Stimulated activated naive CD4-positive, alpha-beta T cell treated with Interleukin-2 at 50 U/mL for 16 hours (primary cell): ENCODE measurements at places on chromosomes 11 and 22.

- no peak for DNase-seq
These were observed 24.1 kb upstream of the PHOX2A start for GRCh38 chr11:72267956-72268617.

DNA sequence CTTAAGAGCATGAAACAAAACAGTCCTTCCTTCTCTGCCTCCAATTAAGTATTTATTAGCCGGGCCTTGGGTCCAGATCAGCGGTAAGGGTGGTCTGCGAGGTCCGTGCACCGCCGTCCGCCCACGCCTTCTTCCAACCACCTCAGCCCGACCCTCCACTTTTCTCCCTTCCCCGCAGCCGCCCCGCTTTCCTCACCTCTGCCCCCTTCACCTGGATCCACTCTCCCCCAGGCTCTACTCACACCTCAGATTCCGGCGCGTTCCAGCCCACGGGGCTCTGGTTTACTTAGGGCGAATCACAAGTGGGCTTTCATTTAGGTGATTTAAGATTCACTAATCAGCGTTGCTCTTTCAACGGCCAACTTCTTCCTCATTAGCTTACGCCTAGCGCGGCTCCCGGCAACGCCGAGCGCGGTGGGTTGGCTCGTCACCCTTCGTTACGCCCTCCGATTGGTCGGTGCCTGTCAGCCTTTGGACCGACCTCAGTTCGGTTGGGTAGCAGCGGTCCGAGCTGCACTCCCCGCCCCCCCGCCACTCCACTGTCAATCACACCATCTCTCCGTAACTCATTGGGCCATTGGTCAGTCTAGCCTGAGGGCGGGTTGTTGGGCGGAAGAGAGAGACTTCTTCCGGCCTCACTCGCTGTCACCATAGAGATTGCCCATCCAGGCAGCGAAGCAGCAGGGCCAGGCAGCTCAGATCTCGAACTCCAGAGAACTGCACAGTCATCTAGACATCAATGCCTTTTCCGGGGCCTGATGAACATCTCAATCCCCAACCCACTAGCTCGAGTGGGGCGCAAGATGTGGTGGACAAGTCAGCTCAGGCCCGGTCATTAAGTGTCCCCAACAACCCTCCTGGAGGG lies at the start of gene TMEM218:
Gene TMEM218, minus strand, starts transcription at position 284 of the 865 bp plus-strand sequence. CDS start 9,385 bp downstream, outside the sequence.
- DNase-seq = peak; percentile 97

DNA sequence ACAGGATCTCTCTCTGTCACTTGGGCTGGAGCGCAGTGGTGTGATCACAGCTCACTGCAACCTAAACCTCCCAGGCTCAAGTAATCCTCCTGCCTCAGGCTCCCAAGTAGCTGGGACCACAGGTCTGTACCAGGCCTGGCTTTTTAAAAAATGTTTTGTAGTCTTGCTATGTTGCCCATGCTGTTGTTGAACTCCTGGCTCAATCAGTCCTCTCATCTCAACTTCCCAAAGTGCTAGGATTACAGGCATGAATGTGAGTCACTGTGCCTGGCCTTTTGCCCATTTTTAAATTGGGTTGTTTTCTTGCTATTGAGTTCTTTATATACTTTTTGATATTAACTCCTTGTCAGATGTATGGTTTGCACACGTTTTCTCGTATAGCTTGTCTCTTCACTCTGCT lies 33.0 kb upstream of the PITPNB start:
- DNase-seq = no peak

DNA sequence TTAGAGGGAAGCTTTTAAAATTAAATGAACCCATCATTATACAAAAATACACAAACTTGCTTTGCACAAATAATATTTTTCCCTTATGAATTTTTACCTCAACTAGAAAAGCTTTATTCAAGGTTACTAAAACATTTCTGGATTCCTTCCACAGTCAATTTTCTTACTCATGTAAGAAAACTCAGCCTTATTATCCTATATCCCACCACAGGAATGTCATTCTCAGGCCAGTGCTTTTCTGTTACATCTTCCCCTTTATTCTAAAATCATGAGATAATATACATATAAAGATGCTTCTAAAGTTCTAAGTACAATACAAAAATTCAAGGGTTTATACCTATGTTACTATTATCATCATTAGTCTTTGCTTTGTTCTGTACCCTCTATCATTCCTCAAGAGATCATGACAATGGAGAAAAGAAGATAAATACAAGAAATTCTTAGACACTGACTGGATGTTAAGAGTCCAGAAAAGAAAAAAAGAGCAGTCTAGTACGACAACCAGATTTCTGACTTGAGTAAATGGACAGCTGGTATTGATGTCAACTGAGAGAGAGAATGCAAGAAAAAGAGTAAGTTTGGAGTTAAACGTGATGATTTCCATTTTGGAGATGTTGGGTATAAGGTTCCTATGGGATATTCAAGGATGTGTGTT lies 60.3 kb downstream of the MTMR2 start:
- no peak for DNase-seq

DNA sequence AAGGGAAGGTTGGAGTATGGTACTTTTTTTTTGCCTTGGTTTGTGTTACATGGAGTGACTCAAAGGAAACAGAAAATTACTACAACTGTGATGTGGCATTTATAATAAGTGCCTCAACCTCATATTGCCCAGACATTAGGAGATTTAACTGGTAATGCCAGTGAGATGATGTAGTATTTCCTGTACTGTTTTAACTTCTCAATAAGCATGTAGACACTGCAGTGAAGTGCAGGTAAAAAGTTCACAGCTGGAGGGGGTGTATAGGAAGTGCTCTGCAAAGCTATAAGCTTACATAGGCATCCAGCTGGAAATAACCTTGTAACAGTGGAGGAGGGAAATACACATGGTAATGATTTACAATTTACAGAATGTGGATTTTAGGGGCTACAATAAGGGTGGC lies 138.2 kb upstream of the MTMR2 start:
- peak; percentile 8 for DNase-seq

- no peak for DNase-seq
These were observed 91.8 kb downstream of the TBC1D22A start for GRCh38 chr22:46854125-46854870.
